ENCODE measurements at places on chromosomes 4 and X.

- DNase-seq = no peak
Measured at GRCh38 chr4:113273721-113274220, 224.3 kb downstream of the ANK2 start.

GRCh38 chr4:24003496-24003895, 113.6 kb upstream of the PPARGC1A start:
- DNase-seq = no peak

DNA sequence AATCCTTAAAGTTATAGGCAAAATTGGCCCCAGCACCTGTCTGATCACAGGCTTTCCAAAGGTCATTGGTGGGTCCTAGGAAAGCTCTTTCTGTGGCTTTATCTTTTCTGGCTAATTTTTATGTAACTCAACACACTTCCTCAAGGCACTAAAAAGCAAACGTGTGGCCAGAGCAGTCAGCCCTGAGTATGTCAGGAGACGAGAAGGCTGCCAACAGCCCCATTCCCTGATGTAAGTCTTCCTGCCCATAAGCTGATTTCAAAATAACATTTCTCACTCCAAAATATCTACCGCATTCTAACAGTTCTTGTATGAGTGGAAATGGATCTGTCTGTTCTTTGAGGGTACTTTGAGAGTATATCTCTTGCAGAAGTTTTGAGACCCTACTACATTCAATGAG, 25.5 kb upstream of the FUNDC1 start:
- DNase-seq = no peak

DNA sequence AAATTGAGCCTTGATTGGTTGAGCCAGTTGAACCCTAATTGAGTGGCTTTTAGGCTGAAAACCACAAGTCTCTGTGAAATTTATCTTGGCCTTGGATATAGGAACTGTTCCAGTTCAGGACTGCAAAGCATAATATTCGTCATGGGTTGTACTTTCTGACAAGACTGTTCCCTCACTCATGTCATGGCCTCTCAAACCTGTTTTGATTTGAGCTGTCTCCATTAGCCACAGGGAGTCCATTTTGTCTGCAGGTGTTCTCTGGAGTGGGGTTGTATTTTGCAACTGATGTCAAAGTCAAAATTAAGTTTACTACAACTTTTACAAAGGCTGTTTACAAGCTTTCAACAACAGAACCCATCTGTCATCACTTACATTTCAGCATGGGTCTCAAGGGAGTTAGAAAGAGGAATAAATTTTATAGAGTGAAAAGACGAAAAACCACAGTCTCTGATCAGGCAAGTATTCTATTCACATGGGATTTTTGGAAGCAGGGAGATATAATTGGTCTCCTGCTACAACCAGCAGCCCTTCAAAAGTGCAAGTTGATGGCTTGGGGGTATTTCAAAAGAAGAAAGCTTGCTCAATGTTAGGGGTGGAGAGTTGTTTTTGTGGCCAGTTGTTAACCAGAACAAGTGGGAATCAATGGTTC, 1716.3 kb downstream of the C4orf33 start:
- no peak for DNase-seq

- DNase-seq = no peak
Measured at GRCh38 chr4:82484996-82485783, 54.8 kb downstream of the ENOPH1 start.

- DNase-seq = no peak
Measured at GRCh38 chr4:152104901-152105357, 344.1 kb upstream of the GATB start.

Measured in memory B cell (primary cell).